AG04450 (cell line): ENCODE measurements at places on chromosomes 6 and 20. TPM values are rescaled to one million over a fixed set of nuclear protein-coding genes. Genes with fewer than 3 reads are reported as not detected.

- no peak for DNase-seq
Measured at GRCh38 chr6:157951828-157952227, 29.8 kb upstream of the SYNJ2 start.

DNA sequence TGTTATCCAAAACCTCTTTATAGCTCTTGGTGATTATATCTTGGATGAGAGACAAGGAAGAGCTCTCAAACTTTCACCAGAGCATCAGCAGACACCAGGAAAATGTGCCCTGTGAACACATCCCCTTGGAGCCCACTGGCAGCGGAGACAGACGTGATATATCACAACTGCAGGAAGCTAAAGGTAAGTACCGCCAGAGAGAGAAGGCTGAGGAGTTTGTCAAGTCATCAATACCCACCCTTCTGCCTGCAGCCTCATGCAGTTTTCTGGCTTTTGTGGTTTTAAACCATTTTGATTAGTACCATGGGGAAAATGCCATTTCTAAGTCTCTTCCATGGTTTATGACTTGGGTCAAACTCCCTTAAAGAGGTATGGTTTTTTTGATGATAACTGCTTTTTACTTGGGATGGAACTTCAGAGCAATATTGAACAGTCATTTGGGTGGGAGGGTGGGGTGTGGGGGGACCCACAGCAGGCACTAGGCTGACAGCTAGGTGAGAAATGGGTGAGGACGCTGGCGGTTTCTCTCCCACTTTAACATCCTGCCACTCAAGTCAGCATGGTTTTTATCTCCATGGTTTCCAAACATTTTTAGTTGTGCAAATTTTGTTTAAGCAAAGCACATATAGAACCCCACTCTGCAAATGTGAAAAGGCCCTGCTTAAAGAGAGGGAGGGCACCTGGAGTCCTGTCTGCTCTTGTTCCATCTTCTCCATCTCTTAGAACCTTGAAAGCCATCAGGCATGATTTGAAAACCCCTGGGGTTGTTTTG, 108.4 kb downstream of the SCML4 start:
- no peak for DNase-seq

DNA sequence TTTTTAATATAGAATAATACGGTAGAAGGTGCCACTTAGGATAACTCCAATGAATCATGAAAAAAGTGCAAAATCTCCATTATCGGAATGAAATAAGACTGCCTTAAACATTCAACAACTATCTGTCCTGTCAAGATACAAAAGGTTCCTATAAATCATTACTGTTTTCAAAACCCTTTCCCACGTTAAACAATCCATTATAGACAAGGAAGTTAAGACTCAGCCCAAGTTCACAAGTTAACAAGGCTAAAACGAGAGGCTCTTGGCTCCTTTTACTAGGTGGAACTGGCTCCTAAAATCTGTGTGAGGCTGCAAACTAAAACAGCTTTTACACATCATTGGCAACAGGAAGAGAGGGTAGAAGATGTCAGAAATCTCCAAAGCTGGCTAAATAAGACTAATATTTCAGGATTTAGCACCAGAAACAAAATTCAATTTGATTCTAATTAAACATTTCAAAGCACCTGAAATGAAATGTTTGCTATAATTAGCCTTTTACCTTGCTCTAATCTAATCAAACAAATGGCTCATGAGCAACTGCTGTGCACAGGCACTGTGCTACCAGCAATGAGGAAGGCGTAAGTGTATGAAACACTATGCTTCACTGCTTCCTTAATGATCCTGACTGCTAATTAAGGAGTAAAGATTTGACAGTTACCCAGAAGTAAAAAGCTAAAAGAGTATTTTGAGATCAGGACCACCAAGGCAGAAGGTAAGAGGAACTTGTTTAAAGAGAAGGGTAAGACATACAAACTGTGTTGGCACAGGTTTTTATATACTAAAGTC, 109.7 kb downstream of the DST start:
- DNase-seq = no peak

GRCh38 chr6:166450167-166450873, 67.6 kb upstream of the MPC1 start:
- DNase-seq = no peak

GRCh38 chr6:112270756-112271155, 16.4 kb upstream of the LAMA4 start:
- no peak for DNase-seq

DNA sequence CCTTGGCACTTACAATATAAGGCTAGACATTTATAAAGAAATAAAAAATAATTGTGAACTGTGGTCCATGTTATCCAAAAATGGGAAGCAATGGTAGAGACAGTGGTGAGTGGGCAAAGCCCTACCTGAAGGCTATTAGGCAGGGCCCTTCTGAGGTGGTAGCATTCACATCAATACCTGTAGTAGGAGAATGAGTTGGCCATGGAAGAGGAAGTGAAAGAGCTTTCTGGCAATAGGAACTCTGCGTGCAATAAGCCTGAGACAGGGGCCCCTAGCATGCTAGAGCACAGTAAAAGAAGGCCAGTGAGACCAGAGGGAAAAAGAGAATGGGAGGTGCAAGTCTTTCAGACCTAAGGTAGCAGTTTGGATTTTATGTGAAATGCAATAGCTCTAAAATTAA, 754.5 kb downstream of the PTPRT start:
- no peak for DNase-seq

DNA sequence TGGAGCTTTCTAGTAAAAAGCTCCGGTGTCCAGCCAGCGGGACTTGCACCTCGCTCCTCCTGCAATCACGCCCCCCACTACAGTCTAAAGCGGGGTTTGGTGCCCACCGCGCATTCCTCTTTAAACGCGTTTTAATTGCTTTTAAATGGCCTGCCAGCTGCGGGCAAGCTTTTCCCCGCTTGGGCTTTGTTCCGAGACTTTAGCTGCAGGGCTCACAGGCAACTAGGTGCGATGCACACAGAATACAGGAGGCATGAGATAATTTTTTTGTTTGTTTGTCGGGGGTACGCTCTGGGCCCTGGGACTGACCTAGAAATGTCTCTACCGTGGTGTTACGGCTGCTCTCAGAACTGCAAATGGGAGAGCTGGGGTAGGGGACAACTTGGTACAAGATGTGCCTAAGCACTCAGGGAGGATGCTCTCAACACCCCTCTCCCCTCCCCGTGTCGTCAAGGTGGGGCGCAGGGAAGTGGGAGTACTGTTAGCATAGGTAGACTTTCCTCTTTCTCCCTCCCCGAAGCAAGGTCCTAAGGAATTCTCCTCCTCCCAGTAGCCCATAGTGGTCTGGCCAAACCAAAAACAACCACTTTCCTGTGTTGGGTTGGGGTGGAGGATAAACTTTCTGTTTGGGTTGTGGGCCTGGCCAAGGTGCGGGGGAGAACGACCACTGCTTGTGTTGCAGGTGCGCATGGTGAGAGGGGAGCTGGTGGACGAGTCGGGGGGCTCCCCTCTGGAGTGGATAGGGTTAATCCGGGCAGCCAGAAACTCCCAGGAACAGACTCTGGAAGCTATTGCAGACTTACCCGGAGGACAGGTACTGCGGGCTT, 1.6 kb downstream of the PRDM13 start:
- DNase-seq = no peak

DNA sequence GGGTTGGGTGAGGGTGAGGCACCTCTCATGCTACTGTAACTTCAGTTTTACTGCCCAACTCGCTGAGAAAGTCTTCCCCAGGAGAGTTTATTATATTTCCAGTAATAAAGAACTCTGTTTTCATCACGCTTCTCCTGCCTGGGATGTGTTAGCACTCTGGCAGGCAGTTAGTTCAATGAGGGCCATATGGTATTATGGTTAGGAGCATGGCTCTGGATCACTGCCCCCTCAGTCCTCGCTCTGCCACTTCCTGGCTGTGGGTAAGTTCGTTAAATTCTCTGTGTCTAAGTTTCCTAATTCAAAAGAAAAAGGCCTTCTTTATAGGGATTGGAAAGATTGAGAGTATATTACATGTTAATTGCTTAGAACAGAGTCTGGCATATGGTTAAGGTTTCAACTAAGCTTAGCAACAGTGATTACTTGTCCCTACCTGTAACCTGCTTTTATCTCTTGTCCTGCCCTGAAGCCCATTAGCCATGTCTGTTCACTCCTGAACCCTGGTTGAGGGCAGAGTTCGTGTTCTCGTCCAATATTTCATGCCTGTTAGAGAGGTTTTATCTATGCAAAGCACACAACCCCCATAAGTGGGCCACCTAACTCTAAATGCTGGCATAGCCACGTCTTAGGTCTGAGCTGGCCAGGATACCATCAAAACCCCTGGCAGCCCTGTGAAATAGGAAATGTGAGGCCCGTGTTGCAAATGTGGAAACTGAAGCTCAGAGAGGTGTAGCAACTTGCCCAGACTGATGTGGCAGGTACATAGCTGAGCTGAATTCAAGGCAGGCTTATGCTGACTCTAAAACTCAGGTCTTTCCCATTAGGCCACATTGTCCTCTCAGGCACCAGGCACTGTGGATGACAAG, 342.5 kb upstream of the JARID2 start:
- no peak for DNase-seq

- DNase-seq = no peak
Measured at GRCh38 chr6:149186873-149187272, 130.6 kb upstream of the TAB2 start.

DNA sequence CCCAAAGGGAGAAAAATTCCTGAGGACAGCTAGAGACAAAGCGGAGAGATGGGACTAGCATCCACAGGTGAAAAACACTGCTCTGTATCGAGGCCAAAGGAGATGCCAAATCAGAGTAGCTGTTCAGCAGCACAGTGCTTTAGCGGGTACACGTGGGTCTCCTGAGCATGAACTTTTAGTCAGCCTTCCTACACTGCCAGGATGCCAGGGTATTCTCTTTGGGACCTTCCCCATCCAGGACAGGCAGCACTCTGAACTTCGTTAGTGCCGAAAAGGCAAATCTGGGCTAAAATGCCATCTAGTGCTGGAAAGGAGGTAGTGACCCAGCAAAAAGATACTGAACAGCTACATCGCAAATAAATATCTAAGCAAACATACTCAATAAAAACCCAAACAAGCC, 64.9 kb downstream of the C6orf58 start:
- DNase-seq = peak; percentile 3

DNA sequence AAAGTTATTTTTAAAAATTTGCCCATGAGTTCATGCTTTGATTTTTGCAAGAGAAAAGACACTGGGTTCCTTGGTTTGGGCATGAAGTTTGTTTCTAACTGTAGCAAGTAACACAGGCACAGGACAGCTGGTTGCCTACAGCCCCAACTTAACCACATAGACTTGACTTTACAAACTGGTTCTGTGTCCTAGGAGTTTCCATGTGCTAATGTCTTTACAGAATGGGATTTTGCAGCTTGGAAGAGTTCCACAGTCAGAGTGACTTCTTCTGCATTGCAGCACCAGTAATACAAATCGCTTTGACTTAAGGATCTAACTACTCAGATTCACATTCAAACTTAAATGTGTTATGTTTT, 44.3 kb downstream of the OR2B2 start:
- DNase-seq = no peak

ZNF311 gene
- 0.63 and 0.77 TPM in 2 replicates for polyA plus RNA-seq

WFDC12 gene
- not detected in 2 replicates for polyA plus RNA-seq

TREM1 gene
- not detected in 2 replicates for polyA plus RNA-seq
